ENCODE measurements at places on chromosomes 2 and 18. TPM values are rescaled to one million over a fixed set of nuclear protein-coding genes. Genes with fewer than 3 reads are reported as not detected.

GRCh38 chr18:29373000-29373399, 1196.1 kb upstream of the CDH2 start:
- DNase-seq: no peak

- DNase-seq: no peak
Measured at GRCh38 chr2:215332872-215333595, 21.2 kb downstream of the ATIC start.

Gene NIFK
- total RNA-seq: 137 TPM

DNA sequence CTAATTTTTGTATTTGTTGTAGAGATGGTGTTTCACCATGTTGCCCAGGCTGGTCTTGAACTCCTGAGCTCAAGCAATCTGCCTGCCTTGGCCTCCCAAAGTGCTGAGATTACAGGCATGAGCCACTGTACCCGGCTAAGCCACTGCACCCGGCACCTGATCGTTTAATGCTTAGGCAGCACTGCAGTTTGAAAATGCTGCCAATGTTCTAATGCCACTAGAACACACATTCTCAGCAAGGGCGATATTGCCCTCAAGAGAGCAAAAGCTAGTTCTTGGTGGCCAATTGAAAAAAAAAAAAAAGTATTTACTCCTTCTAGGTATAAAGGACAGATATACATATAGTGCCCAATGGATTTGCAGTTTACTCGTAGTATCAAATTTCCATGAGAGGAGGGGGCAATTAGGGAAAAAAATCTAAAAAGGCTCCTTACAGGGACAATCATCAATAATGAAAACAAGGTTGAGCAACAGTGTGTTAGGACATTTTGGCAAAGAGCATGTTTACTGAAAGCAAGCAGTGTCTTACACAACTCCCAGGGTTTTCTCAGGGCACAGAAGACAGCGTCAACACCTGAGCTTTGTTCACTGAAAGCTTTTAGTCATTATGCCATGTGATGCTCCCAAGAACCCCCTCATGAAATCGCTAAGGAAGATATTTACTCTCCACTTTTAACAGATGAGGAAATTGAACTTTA, 199.9 kb upstream of the PKDCC start:
- no peak for DNase-seq

Gene ERFE
- 11.1 TPM for total RNA-seq

GRCh38 chr2:209840434-209840833, 68.8 kb downstream of the UNC80 start:
- DNase-seq: no peak

- DNase-seq: no peak
Measured at GRCh38 chr2:45484965-45485364, 126.1 kb downstream of the SRBD1 start.

DNA sequence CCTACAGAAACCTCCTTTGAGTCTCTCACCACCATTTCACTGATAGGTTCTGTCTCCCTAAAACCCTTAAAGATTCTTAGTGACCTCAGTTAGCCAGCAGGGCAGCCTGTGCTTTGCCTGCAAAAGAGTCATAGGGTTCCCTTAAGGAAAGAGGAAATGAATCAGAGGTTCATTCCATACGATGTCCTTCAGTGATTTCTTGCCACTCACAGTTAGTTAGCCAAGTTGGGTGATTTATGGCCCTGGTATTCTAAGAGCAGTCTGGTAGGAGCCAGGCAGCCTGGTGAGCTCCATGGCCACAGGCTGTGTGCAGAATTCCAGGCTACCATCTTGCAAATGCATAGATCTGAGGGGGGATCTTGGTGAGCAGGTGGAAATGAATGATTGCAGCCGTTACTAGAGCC, 18.7 kb upstream of the CCBE1 start:
- DNase-seq: peak; percentile 81

- peak; percentile 52 for DNase-seq
Measured at GRCh38 chr2:174335988-174336500, 1.3 kb downstream of the SP9 start.

- no peak for DNase-seq
Measured at GRCh38 chr2:216564611-216565010, 66.0 kb downstream of the RPL37A start.

GRCh38 chr2:163471947-163472346, 263.9 kb downstream of the FIGN start:
- no peak for DNase-seq

GRCh38 chr18:45976566-45976965, 9.4 kb upstream of the EPG5 start:
- no peak for DNase-seq

Gene KCNIP3
- total RNA-seq: 14.1 TPM

- DNase-seq: no peak
Measured at GRCh38 chr18:70373042-70373519, 84.2 kb downstream of the SOCS6 start.

GRCh38 chr2:125983364-125983763, 672.6 kb upstream of the GYPC start:
- DNase-seq: no peak

Gene FOSL2
- total RNA-seq: 32.7 TPM

- DNase-seq: no peak
Measured at GRCh38 chr18:40995529-40995928, 959.5 kb upstream of the PIK3C3 start.

Gene ADGRF3
- total RNA-seq: not detected
